Activated CD4-positive, alpha-beta T cell treated with anti-CD3 and anti-CD28 coated beads for 4 hours (primary cell): ENCODE measurements at places on chromosomes 3 and 15.

GRCh38 chr3:18454766-18455165 lies 29.6 kb upstream of the SATB1 start:
- no peak for DNase-seq

GRCh38 chr3:134229038-134229437 lies 21.6 kb downstream of the RYK start:
- DNase-seq: no peak

- DNase-seq: no peak
These were observed 20.8 kb upstream of the CNTN6 start for GRCh38 chr3:1072041-1072440.

DNA sequence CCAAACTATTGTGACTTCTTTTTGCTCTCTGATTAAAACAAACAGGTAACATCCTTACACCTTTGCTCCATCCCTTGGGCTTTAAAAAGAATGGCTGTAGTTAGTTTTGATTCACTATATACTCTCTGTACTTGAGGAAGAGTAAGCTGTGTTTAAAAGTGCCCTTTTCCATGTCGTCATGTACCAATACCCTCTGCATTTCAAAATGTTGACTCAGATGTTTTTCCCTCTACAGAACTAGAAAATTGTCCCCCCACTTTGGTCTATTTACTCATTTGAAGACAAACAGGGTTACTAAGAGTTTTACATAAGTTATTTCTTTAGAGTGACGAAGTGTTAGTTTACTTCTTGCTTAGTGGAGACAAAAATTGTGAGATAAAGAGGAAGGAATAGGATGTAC lies 62.7 kb downstream of the TASOR start:
- no peak for DNase-seq
